T-cell (primary cell): ENCODE measurements at places on chromosomes 4 and X.

DNA sequence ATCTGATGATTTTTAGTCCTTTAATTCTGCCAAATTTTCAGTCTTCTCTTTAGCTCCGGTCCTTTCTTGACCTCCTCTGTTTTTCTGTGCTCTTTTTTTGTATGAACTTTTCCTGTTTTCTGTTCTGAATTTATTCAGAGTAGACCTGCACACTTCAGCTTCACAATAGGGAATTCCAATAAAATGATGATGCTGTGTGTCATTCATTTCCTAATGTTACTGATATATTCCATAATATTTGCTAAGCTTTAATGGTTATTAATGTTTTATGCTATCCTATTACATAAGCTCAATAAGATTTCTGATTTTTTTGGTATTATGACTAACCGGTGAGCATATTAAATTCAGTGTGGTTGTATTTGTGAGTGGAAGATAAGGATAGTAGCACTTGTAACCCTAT lies 13.9 kb upstream of the MAD2L1 start:
- no peaks in the 10 kb centered on the region for H3K4me1 ChIP-seq
- no peak for DNase-seq
- no peaks in the 10 kb centered on the region for H3K36me3 ChIP-seq

GRCh38 chrX:133214301-133214700 lies 3.9 kb downstream of the TFDP3 start:
- H3K27ac ChIP-seq, result no peak overlapping the region
- no peak for DNase-seq
- no peaks in the 10 kb centered on the region for H3K4me1 ChIP-seq
- no peaks in the 10 kb centered on the region for H3K36me3 ChIP-seq
- H3K27me3 ChIP-seq, result no peaks in the 10 kb centered on the region

DNA sequence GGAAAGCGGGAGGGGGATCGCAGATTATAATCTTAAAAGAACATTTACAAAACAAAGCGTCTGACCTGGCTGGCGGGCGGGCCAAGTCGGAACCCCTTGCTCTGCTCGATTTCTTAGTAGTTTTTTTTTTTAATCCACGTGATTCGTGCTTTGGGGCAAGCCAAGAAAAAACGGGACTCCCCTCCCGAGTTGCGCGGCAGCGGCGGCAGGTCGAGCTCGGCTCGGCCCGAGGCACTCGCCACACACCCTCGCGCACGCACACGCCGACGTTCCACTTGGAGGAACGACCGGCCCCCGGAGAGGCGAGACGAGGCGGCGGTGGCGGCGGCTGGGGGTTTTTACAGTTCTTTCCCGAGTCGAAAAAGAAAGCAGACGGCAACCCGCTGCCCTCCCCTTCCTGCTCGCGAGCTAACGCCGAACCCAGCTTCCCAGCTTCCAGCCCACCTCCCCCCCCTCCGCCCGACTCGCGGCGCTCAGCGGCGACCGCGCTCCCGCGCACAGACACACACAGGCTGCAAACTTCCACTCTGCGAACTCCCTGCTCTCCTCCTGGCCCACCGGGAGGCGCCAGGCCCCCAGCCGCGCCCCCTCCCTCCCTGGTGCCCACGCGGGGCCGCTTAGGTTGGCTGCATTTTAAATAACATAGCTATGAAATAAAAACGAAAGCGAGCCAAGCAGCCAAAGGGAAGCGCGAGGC lies 1.2 kb downstream of the BCOR start:
- peak overlapping the region; percentile 79 for H3K4me3 ChIP-seq
- H3K27ac ChIP-seq, result peak overlapping the region; percentile 61
- no peaks in the 10 kb centered on the region for H3K27me3 ChIP-seq
- H3K36me3 ChIP-seq, result no peaks in the 10 kb centered on the region
- H3K4me1 ChIP-seq, result peaks cover 41% of the 10 kb centered on the region

- H3K36me3 ChIP-seq, result no peaks in the 10 kb centered on the region
- no peaks in the 10 kb centered on the region for H3K4me1 ChIP-seq
- DNase-seq, result no peak
- no peak overlapping the region for H3K27ac ChIP-seq
- H3K27me3 ChIP-seq, result no peaks in the 10 kb centered on the region
Observed at GRCh38 chr4:106801386-106801785, 234.7 kb downstream of the DKK2 start.

DNA sequence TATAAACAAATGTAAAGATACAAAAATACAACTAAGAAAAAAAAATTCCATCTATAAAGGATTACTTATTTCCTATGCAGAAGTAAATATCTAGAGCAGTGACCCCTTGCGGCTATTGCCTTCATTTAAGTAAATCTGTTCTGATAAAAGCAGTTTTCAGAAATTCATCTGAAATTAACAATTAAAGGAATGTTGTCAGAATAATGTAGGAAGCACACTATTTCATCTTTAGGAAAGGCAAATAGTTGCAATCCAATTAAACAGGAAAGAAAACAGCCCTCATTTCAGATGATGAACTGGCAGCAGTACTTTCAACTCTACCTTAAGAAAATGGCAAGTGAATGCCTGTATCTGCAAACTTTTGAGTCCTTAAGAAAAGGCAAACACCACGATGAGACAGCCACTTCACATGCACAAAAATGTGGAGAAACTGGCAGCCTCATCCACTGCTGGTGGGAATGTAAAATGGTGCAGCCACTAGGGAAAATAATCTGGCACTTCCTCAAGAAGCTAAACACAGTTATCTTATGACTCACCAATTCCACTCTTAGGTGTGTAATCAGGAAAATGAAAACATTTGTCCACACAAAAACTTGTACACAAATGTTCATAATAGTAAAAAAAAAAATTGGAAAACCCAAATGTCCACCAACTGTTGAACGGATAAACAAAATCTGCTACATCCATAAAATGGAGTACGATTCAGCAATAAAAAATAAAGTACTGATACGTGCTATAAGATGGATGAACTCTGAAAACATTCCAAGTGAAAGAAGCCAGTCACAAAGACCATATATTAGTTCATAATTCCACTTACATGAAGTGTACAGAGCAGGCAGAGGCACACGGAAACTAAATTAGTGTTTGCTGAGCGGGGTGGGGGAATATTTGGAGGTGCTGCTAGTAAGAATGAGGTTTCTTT lies 2.0 kb upstream of the THAP9 start:
- H3K4me3 ChIP-seq, result peak overlapping the region; percentile 17
- peak overlapping the region; percentile 91 for H3K27ac ChIP-seq
- H3K27me3 ChIP-seq, result no peaks in the 10 kb centered on the region
- peaks cover 20% of the 10 kb centered on the region for H3K36me3 ChIP-seq

DNA sequence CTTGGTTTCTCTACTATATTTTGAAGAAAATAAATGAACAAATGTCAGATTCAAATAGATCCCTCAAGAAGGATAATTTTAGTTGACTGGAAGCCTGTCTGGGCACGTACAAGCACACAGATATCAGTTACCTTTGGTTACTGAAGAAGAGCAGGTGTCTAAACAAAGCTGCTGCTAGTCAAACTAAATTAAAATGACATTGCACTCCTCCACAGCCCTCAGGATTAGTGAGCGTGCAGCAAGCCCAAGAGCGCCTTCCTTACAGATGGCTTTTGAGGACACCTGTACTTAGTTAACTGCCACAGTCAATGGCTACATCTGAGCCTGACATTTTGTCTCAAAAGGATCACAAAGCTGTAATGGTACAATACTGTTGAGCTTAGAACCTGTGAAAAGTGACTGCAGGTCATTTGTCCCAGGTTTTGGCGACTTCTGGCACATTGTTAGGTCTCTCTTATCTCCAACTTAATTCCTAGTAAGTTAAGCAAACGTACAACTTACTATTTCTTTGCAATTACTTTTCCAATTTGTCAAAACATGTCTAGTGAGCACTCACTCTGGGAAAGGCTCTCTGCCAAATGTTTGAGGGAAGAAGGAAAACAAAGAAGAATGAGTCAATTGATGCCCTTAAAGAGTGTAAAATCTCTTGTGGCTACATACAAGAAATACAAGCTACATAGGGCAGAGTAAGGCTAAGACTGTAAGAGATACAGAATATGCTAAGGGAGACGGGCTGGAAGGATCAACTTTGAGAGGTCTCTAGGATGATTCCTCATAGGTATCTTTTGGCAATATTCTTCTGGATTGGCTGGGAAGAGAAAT lies 25.6 kb upstream of the DAPP1 start:
- no peak overlapping the region for H3K27ac ChIP-seq
- DNase-seq, result no peak
- no peak overlapping the region for H3K4me3 ChIP-seq
- H3K4me1 ChIP-seq, result no peaks in the 10 kb centered on the region
- H3K36me3 ChIP-seq, result no peaks in the 10 kb centered on the region
- no peaks in the 10 kb centered on the region for H3K27me3 ChIP-seq

GRCh38 chr4:834368-835147 lies 8.6 kb upstream of the CPLX1 start:
- no peaks in the 10 kb centered on the region for H3K36me3 ChIP-seq
- peak; percentile 2 for DNase-seq
- H3K27ac ChIP-seq, result no peak overlapping the region
- H3K4me3 ChIP-seq, result no peak overlapping the region

DNA sequence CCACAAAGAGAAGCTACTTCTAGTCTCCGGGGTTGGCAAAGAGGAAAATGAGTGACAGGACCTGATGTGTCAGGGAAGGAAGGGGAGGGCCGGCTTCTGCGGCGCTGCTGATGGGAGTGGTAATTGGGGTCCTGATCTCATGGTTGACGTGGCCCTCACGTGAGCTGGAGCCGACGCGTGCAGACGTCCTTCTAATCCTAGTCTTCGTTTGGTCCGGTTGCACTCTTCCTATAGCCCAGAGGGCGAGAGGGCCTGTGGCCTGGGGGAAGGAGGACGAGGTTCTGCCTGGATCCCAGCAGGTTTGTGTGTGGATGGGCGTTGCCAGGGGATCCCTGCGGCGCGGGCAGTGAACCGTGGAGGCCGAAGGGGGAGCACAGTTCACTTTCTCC lies at the start of gene ARMCX1:
TSS of gene ARMCX1 (plus strand) at position 186 of the 389 bp plus-strand sequence. CDS start 2,384 bp downstream, outside the sequence.
- no peak for DNase-seq
- H3K4me1 ChIP-seq, result no peaks in the 10 kb centered on the region
- H3K27ac ChIP-seq, result no peak within 1 kb of the TSS
